ENCODE measurements at places on chromosomes 6 and 20.

- DNase-seq: no peak
Observed at GRCh38 chr6:32519118-32519909, 10.8 kb downstream of the HLA-DRB5 start.

DNA sequence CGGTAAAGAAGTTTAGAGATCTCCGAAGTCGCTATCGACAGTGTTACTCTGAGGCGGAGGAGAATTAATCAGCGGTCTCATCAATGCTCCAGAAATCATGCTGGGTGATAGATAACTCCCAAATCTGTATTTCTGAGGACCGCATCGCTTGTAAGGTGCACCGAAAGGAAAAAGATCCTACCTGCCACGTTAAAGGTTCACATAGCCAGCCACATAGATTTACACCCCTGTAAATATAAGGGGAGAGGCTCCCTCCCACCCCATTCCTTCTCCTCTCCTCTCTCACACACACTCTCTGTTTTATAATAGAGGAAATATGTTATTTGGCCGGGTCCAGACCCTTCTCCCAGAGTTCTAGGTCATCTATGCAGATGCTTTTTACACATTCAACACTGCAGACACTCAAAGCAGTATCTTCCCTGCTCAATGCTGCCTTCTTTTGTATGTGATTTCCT lies 620 bp upstream of the DEK start:
- DNase-seq: no peak

DNA sequence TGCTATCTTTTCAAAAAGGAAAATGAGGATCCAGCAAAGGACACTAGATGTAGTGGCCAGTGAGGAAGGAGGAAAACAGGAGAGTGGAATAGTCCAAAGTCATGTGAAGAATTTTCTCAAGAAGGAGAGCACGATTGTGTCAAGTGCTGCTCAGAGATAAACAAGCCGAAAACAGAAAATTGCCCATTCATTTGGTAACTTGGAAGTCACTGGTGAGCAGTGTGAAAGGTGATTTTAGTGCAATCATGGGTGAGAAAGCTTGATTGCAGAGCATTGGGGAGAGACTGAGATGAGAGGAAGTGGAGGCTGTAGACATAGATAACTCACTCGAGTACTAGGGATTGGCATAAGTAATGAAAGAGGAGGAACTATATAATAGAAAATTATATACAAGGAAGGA lies 26.0 kb upstream of the PRDM1 start:
- no peak for DNase-seq

GRCh38 chr20:37991908-37992307 lies 41.3 kb downstream of the TTI1 start:
- no peak for DNase-seq

GRCh38 chr20:39278230-39278788 lies 316.2 kb downstream of the DHX35 start:
- DNase-seq: no peak

- no peak for DNase-seq
Observed at GRCh38 chr6:107574856-107575255, 84.9 kb downstream of the SOBP start.

- DNase-seq: no peak
Observed at GRCh38 chr6:118939683-118940082, 4.7 kb upstream of the MCM9 start.

GRCh38 chr6:131210469-131210868 lies 75.2 kb downstream of the AKAP7 start:
- no peak for DNase-seq

DNA sequence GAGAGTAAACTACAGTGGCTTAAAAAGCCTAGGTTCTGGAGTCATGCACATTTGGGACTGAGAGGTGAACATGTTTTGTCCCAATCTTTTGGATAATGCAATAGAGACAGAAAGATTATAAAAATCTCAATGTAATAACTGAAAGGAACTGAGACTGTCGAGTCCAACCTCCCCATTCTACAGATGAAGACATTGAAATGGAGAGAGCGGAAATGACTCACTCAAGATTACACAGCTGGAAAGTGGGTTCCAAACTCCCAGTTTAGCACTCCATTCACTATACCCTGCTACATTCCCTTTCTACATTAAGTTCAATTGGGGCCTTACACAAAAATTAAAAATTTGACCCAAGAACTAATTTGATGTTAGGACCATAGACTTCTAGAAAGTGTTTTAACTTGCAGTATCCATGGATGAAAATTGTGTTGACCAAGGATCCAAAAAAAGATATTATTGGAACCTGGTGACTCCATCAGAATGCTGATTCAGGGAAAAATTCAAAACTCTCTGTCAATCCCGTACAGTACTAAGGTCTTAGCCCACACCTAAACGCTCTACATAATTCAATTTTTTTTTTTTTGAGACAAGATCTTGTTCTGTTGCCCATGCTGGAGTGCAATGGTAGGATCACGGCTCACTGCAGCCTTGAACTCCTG lies 1.5 kb upstream of the ILRUN start:
- DNase-seq: no peak

DNA sequence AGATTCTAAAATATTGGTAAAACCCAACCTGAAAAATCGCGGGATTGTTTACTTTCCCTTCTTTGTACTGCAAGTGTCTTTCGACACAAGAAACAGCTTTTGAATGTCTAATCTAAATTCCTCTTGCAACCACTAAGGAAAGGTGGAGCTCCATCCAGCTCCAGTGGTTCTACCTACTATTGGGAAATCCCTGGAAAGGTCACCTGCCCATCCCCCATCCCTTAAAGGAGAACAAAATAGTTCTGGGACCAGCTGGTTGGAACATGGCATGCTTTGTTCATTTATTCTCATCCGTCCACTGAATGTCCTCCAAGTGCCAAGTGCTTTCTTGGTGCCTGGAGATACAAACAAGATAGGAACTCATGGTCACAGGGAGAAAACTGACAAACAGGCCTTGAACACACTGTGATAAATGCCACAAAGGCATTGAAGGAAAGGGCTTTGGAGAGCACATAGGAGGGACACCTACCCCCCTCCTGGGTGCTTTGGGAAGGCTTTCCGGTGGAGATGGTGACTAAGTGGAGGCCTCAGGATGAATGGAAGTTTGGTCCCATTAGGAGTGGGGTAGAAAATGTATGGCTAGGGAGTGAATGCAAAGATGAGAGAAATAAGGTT lies 2.3 kb upstream of the CITED2 start:
- no peak for DNase-seq

- peak; percentile 13 for DNase-seq
Observed at GRCh38 chr20:43408848-43409576, 48.7 kb upstream of the SRSF6 start.

GRCh38 chr20:62980970-62981369 lies 25.8 kb downstream of the BHLHE23 start:
- DNase-seq: peak; percentile 43

GRCh38 chr6:139970591-139970991 lies 596.1 kb upstream of the CITED2 start:
- no peak for DNase-seq

DNA sequence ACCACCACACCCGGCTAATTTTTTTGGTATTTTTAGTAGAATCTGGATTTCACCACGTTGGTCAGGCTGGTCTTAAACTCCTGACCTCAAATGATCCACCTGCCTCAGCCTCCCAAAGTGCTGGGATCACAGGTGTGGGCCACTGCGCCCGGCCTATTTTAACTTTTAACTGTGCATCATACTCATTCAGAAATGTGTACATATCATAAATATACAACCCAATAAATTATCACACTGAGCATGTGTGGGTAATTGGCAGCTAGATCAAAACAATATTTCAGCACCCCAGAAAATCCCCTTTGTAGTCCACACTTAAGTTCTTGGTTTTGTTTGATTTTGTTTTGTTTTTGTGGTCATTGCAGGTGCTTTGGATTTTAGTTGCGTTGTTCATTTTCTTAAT lies 228.9 kb upstream of the ZNF217 start:
- no peak for DNase-seq

DNA sequence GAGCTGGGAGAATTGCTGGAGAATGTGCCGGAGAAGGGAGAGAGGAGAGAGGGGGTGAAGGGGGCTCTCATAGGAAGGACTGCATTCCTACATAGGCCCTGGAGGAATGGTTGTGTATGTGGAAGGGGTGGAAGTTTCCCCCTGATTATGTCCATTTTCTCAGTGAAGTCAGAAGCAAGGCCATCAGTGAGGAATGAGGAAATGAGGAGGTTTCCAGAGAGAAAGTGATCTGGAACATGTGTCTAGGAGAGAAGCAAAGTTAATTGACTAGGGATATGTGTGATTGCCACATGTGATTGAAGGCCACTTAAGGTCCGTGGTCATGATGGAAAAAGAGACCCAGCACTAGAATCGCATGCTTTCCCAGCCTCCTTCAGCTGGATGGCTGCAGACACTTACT lies 42.3 kb downstream of the TBPL1 start:
- DNase-seq: no peak

DNA sequence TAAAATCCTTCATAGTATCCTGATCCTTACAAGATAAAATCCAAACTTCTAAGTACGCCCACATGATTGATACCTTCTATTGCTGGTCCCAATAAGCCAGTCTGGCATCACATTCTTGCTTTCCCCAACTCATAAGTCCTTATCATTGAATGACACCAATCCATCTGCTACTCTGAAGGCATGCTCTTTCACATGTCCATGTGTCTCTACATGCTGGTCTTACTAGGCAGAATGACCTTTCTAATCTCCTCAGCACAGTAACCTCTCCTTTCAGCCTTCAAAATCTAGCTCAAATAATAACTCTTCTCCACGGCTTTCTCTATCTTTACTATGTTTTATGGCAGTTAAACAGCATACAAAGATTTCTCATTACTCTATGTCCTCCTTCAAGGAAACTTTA lies 71.1 kb downstream of the ASCC3 start:
- DNase-seq: no peak

DNA sequence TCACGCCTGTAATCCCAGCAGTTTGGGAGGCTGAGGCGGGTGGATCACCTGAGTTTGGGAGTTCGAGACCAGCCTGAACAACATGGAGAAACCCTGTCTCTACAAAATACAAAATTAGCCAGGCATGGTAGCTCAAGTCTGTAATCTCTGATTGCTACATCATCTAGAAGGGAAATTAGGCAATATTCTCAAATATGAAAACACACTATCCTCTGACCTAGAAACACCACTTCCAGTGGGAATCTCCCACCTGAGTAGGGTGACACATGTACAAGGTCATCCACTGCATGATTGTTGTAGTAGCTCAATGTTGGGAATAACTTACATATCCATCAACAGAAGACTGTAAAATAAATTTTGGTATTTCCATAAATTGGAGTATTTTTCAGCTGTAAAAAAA lies 19.1 kb upstream of the SIRPD start:
- no peak for DNase-seq

- DNase-seq: no peak
Observed at GRCh38 chr6:40678941-40679340, 91.8 kb upstream of the LRFN2 start.

DNA sequence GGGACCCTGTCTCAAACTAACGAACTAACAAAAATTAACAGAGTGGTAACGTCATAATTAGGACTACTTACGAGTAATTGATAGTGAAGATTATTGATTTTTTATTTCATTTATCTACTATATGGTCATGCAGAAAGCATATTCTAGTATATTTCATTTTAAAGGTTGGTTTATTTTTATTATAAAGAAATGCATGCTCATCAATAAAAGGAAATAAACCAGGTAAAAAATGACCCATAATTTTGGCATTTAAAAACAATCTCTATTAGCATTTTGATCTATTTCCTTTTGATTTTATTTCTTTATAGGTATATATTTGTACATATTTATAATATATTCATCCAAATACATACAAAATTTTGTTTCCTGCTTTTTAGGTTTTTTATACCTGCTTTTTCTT lies 401.4 kb upstream of the ID4 start:
- no peak for DNase-seq

GRCh38 chr6:89145091-89145955 lies 532 bp upstream of the PM20D2 start:
- DNase-seq: no peak

DNA sequence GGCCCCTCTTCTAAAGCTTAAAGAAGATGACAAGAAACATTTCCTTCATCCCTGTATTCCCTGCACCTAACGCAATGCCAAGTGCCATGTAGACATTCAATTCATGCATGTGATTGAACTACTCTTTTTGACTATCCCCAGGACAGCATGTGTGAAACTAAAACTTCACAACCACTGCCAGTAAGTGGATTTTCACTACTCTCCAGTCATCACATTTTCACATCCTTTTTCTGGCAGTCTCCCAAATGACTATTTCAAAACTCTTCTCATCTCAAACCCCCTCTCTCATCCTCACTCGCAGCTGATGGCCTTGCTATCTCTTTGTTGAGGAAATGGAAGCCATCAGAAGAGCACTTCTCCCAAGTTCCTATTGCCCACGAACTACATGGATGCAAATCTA lies 122.6 kb downstream of the OPRM1 start:
- peak; percentile 8 for DNase-seq

GRCh38 chr20:49052334-49052733 lies 6.2 kb downstream of the CSE1L start:
- DNase-seq: no peak

- no peak for DNase-seq
Observed at GRCh38 chr20:6744805-6745204, 22.7 kb upstream of the BMP2 start.

GRCh38 chr6:18269253-18269652 lies 4.9 kb upstream of the DEK start:
- peak; percentile 14 for DNase-seq

GRCh38 chr6:109446072-109446471 lies 5.5 kb downstream of the SMPD2 start:
- DNase-seq: no peak

DNA sequence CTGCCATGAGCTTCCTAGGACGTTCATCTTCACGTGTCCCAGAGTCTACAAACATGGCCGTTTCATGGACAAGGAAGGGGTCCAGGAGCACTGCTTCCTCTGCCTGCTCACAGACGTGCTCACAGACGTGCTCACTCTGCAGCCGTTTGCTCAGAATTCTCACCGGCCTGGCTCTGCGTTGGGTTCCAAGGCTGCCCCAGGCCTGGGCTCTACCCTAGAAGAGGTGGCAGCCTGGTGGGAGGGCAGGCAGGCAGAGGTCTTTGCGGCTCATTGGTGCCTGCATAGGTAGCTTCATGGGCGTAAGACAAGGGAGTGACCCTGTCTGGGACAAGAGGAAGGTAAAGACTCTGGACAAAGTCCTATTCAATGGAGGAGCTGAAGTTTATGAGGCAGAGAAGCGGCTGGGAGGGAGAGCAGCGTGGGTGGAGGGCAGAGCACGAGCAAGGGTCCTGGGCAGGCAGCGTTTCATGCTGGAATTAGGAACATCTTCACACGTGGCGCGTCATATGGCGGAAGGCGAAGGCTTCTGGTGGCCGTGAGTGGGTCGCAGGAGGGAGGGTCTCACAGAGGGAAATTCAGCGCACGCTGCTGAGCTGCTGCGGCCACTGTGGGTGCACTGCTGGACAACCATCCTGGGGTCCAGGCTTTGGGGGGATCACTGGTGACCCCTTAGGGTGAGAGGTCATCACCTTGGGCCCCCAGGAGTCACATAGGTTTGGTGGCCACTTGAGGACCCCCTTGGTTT lies 138.2 kb downstream of the PHACTR3 start:
- DNase-seq: no peak
